ENCODE measurements at places on chromosomes 13 and 19.
A peak's percentile ranks its signal among the peaks of the same experiment; 100 is the strongest.

GRCh38 chr13:20573186-20573585, 6.2 kb downstream of the IFT88 start:
- DNase-seq = no peak

DNA sequence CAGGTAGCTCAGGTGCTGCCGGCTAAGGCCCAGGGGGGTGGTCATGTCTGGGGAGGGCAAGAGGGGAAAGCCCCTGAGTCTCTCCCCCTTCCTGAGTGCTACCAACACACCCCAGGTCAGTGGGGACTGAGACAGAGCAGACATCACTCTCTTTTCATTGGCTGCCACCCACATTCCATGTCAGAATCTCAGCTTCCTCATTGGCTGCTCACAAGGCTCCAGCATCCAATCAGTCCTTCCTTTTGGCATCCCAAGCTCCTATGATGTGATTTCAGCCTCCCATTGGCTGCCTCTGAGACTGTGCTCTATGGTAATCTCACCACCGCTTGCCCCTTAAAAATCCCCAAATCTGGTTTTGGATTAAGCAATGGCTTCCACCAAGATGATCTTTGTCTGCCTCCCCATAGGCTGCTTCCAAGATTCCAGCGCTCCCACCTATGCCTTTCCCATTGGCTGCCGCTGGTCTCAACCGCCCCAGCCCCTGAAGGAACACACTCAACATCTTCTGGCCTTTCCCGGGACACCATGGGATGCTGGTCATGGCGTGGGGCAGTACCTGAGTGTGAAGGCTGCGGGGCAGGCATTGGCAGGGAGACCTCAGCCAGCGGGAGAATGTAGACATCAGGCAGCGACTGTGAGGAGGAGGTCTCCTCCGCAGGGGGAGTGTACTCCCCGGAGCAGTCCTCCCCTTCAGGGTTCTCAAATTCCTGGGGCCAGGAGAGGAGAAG, 2.0 kb downstream of the LMTK3 start:
- DNase-seq = peak; percentile 18

- no peak for DNase-seq
These were observed 39.4 kb downstream of the ZNF846 start for GRCh38 chr19:9729162-9729561.

GRCh38 chr13:89136678-89137077, 1465.5 kb downstream of the SLITRK5 start:
- DNase-seq = no peak

DNA sequence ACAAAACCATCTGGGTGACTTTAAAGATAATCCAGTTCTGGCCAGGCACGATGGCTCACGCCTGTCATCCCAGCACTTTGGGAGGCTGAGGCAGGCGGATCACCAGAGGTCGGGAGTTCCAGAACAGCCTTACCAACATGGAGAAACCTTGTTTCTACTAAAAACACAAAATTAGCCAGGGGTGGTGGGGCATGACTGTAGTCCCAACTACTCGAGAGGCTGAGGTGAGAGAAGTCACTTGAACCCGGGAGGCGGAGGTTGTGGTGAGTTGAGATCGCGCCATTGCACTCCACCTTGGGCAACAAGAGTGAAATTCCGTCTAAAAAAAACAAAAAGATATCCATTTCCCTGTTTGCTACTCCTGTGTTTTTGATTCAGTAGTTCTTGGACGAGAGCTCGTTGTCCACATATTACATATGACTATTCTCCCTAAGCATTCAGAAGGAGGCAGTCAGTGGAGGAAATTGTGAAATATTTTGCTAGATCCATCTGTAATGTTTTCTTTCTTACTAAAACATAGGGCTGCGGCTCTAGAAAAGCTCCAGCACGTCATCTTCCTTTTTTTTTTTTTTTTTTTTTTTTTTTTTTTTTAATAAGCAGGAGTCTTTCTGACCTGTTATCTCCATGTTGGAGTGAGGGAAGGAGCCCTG, 33.6 kb downstream of the ZNF701 start:
- DNase-seq = peak; percentile 87

DNA sequence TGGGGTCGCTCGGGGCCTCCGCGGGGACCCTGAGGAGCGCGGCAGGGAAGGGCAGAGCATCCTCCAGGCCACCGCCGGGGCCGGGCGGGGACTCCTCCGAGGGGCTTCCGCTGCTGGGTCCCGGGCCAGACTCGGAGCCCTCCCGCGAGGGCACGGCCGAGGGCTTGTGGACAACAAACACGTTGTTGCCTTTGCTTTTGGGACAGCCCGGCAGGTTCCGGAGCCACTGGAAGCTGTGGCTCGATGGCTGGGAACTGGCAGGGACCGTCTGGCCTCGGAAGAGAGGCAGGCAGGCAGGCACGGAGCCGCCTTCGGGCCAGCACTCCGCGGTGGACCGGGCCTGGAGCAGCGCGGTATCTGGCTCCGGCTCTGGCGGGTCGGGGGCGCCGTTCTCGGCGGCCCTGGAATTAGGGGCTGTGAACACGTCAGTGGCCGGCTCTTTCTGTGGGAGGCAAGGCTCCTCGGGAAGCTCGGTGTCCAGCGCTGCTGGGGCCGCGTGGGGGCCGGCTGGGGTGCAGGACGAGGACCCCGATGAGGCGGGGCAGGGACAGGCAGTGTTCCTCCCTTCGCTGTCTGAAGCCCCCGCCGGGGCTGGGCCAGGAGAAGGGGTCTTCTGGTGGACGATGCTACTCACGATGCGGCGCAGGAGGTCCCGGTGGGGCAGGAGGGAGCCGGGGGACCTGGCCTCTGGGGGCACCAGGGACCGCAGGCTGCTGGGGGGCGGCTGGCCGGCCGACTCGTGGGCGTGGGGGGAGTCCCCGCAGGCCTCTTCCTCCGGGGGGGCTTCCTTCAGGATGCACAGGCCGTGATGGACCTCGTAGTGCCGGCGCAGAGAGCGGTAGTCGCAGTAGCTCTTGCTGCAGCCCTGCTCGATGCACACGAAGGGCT, 27.6 kb downstream of the ZNF541 start:
- no peak for DNase-seq

DNA sequence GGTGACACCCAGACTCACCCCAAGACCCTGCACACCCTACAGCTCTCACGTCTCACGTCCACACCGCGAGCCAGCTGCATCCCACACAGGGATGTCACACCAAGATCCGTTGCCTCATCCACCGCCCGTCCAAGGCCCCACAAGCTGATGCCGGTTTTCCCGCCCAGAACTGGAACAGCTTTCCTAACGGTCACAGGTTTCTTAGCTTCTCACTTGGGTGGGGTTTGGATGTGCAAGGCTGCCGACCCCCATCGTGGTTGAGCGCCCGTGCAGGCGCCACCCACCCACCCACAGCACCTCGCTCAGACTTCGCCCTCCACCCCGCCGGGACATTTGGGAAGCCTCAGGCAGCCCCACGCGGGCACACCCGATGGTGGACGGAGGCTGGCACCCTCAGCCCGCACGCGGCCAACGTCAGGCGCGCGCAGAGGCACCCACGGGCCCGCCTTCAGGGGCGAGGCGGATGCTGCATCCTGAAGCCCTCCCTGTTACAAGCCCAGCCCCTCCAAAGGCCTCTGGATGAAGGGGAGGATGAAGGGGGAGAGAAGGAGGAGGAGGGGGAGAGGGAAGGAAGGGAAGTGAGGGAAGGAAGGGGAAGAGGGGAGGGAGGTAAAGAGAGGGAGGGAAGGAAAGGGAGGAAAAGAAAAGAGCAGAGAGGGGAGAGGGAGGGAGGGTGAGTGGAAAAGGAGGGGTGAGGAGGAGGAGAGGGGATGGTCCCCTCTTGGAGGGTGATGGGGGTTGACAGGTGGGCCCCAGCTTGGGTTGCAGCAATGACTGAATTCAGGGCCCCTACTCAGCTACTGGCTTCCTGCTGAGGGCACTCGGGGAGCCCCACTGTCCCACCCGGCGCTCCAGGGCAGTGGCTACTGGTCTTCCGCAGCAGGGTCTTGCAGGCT, 12.8 kb downstream of the ONECUT3 start:
- DNase-seq = no peak

DNA sequence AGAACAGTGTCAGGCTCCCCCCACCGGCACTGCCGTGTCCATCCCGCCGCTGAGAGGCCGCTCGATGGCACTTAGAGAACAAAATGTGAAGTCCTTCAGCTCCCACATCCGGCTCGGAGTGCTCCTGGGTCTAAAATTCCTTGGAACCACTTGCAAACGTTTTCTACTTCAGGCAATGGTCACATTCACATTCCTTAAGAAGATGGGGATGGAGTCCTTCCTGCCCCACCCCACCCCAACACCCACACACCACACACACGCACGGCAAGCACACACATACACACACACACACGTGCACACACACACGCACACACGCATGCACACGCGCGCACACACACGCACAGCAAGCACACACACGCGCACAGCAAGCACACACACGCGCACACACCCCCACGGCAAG, 83.4 kb downstream of the SOX1 start:
- no peak for DNase-seq

GRCh38 chr13:80374444-80374843, 33.5 kb upstream of the SPRY2 start:
- no peak for DNase-seq

- no peak for DNase-seq
These were observed 89.8 kb downstream of the ZNF557 start for GRCh38 chr19:7159105-7159933.

DNA sequence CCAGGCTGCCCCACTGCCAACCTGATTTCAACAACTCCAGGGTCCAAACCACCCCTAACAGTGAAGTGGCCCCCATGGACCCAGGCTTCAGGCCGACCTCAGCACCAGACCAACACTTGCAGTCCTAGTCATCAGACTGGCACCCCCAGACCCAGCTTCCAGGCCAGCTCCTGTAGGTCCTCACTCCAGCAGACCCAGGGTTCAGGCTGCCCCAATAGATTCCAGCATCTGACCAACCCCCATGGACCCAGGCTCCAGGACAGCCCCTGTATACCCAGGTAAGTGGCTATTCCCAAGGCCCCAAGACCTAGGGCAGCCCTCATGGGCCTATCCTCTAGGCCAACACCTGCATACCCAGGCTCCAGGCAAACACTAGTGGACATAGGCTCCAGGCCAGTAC, 193.8 kb upstream of the OBI1 start:
- no peak for DNase-seq

GRCh38 chr13:27659145-27659865, 37.6 kb downstream of the POLR1D start:
- peak; percentile 38 for DNase-seq

- no peak for DNase-seq
These were observed 12.2 kb downstream of the CIC start for GRCh38 chr19:42281146-42281826.

DNA sequence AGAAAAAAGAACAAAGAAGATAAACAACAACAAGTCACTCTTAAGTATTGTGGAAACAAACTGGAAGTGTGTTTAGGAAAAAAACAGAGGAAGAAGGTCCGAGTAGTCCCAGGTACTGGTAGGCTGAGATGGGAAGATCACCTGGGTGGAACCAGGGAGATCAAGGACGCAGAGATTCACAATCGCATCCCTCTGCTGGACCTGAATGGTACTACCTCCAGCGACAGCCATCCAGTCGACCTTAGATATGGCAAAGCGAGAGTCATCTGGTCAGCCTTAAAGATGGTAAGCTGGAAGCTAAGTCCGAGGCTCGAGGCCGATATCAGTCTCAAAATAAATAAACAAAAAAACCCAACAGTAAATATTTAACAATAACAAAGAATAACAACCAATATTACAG, 44.9 kb upstream of the ZNF91 start:
- DNase-seq = no peak

DNA sequence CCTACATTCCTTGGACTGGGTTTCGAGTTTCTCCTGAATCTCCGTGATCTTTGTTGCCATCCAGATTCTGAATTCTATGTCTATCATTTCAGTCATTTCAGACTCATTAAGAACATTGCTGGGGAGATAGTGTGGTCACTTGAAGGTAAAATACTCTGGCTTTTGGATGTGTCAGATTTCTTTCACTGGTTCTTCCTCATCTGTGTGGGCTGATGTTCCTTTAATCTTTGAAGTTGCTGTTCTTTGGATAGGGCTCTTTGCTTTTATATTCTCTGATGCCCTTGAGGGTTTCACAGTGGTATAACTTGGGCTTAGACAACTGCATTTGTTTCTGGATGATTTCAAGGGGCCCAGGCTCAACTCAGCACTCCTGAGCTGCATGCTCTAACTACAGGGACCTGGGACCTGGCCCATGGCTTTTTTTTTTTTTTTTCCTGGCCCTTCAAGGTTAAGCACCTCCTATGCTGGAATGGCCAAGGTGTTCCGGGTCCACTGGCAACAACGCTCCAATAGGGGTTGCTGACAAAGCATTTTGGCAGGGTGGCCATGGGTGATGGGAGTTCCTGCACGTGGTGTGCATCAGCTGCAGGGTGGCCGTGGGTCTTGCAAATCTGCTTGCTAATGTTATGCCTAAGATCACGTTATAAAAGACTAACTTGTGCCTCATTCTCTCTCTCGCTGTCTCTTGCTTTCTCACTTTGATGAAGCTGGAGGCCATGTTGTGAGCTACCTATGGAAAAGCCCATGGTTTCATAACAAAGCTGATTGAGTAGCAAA, 5.9 kb upstream of the SIGLEC7 start:
- no peak for DNase-seq

GRCh38 chr13:69935043-69935442, 172.6 kb upstream of the ATXN8OS start:
- no peak for DNase-seq

- DNase-seq = peak; percentile 33
These were observed 10.5 kb upstream of the TINCR start for GRCh38 chr19:5578097-5578846.

DNA sequence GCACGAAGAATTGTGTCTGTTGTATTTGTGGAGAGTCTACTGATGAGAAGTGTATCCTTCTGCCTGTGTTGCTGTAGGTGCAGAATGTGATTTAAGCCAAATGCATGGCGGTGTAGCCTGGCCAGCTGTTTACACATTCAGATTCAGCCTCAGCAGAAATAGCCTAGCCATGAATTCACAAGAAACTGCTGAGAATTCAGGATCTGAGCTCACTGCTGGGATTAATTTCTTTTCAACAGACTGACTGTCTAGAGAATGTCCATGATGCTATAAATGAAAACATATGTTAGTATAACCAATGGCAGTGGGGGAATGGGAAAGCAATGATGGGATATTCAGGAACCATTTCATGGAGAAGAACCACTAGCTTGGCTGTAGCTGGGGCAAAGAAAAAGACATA, 77.4 kb upstream of the RNF113B start:
- peak; percentile 74 for DNase-seq

DNA sequence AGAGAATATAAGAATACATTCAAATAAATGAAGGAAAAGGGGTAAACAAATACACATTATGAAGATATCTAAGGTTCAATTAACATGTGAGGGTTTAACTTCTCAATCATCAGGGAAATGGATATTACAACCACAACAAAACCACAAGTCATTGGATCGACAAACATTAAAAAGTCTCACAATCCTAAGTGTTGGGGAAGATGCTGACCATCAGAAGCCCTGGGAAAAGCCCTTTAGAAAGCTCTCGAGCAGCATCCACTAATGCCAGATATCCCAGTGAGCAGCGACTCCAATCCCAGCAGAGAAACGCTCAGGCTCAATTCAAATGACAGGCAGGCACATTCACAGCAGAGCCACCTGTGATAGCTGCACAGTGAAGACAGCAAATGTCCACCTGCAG, 3.1 kb downstream of the TPRX1 start:
- DNase-seq = no peak

- DNase-seq = peak; percentile 64
These were observed 10.4 kb upstream of the TYK2 start for GRCh38 chr19:10390652-10391286.

Measured in iris pigment epithelial cell (primary cell).